ENCODE measurements at places on chromosomes 5 and 9. TPM values are rescaled to one million over a fixed set of nuclear protein-coding genes. Genes with fewer than 3 reads are reported as not detected.

ANKRD31 gene
- 0.02 TPM for total RNA-seq

PPP2R2B gene
- total RNA-seq = 7.6 TPM

MYO10 gene
- 13.6 TPM for total RNA-seq

DNA sequence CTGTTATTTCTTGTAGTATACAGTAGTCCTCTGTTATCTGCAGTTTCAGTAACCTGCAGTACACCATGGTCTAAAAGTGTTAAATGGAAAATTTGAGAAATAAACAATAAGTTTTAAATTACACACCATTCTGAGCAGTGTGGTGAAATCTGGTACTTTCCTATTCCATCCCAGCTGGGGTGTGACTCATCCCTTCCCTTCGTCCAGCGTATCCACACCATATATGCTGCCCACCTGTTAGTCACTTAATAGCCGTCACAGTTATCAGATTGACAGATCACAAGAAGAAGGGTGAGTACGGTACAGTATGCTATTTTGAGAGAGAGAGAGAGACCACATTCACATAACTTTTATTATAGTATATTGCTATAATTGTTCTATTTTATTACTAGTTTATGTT lies 28.9 kb downstream of the FAM151B start:
- peak; percentile 89 for DNase-seq

Data from M059J (cell line).